ENCODE measurements at places on chromosomes 7 and 10.

- DNase-seq, result no peak
Measured at GRCh38 chr7:150936018-150936417, 42.1 kb downstream of the KCNH2 start.

- DNase-seq, result peak; percentile 56
Measured at GRCh38 chr10:69766161-69766910, 35.4 kb upstream of the COL13A1 start.

DNA sequence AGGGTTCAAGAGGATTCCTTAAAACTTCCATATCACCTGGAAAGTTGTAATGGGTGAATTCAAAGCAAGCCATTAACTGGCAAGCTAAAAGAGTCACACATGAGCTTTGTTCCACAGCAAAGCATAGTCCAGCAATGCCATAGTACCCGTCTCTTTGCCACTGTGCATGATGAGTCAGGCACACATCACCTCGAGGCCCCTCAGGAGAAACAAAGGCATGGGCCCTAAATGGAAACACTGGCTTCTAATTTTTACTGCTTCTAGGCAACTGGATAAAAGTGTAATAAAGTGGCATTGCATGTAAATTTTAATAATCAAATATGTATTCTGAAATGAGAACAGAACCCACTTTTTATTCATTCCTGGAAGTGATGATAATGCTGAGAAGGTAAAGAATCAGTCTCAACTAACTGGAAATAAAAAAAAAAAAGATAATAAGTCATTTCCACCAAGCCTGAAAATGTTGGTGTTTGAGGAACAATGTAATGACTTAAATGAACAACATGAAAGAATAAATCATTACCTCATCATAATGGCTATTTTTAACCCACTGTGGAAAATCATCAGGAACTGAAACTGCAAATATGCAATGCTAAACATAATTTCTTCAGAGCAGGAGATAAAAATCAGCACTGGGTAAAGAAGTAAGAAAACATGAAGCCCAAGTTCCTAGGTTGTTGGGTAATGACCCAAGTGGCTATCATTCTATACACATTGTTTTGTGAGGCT, 104.9 kb downstream of the CDK6 start:
- peak; percentile 32 for DNase-seq

GRCh38 chr7:93895859-93896600, 5.5 kb upstream of the TFPI2 start:
- no peak for DNase-seq

GRCh38 chr10:93272884-93273675, 199.4 kb downstream of the CYP26A1 start:
- DNase-seq, result no peak

DNA sequence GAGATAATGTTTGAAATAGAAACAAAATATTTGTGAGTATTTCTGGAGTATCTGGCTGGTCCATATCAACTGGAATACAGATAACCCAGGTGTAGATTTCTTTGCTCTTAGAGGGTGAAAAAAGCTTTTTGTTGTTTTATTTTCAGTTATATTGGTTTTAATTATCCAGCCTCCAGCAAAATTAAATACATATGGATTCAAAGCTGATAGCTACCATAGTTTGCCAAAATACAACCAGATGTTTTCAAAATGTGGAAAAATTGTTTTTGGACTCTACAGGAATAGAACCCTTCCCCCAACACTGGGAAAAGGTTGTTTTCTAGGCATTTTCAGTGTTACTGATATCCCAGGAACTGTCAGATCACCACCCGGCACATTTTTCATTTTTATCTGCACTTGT, 30.1 kb downstream of the LRRC17 start:
- no peak for DNase-seq

- DNase-seq, result peak; percentile 75
Measured at GRCh38 chr10:91551856-91552255, 81.0 kb downstream of the PPP1R3C start.

DNA sequence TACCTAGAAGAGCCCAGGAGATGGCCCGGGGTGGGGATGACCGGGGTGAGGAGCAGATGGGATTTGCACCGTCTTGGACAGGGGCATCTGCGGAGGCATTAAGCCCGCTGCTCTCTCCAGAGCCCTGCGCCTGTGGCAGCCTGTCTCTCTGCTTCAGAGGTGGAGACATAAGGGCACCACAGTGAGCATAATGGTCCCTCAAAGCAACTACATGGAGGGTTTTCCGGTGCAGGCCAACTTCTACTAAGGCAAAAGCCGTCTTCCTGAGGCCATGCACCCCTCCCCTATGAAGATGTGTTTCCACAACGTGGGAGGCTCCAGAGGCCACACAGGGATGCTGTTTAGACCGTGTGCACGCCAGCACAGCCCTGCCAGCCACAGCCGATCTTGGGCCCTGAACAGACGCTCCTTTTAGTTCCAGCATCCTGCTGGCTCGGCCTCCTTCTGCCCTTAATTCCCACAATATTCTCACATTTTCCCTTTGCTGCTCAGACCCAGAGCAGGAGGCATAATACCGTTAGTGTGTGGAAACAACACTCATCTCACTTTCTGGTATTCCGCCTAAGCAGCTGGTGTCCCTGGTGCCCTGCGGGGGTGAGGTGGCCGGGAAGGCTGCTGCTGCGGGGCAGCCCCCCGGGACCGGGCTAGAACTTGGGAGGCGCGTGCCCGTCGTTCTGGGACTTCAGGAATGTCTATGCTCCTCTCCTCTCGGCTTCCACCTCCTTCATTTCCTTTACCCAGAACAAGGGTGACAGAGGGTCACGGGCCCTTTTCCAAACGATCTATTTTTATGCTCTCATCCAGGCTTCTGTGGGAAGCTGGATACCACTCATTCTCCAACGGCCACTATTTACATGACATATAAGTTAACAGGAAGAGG, 266.9 kb downstream of the TNS3 start:
- peak; percentile 47 for DNase-seq

GRCh38 chr7:49644396-49645166, 128.9 kb upstream of the VWC2 start:
- DNase-seq, result no peak

DNA sequence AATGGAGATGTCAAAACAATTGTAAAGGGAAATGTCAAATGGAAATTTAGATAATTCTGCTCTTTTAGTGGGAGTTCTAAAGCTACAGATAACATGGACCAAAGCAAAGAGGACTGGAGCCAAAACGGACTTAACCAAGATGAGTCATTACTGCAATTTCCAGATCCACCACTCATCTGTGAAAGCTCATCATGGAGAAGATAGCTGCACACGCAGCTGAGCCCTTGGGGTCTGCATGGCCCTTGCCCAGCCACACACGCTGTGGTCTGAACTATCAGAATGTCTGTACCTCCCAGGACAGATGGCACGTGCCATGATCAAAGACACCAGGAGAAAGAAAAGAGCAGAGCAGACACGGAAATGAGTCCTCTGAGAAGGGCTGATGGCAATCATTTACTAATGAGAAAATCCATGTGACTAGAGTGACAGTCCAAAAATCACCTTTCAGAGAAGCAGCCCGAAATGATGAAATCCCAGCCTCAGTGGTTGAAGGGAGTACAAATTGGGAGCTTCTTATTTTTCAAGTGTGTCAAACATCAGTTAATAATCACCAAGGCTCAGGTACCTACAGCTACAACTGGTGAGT, 177.9 kb upstream of the MGMT start:
- no peak for DNase-seq

DNA sequence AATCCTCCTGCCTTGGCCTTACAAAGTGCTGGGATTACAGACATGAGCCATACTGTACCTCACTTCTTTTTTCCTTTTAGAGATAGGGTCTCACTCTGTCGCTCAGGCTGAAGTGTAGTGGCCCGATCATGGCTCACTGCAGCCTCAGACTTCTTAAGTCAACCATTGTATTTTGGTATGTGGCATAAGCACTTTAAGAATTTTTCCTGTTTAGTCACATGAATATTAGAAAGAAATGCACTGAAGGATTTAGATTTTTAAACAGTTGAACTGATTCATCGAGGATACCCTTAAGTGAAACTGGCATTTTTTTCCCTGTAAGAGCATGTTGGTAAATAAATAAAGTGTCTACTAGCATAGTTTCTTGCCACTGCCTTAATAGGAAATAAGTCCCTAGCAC, 319.3 kb upstream of the CACNA2D1 start:
- DNase-seq, result no peak

DNA sequence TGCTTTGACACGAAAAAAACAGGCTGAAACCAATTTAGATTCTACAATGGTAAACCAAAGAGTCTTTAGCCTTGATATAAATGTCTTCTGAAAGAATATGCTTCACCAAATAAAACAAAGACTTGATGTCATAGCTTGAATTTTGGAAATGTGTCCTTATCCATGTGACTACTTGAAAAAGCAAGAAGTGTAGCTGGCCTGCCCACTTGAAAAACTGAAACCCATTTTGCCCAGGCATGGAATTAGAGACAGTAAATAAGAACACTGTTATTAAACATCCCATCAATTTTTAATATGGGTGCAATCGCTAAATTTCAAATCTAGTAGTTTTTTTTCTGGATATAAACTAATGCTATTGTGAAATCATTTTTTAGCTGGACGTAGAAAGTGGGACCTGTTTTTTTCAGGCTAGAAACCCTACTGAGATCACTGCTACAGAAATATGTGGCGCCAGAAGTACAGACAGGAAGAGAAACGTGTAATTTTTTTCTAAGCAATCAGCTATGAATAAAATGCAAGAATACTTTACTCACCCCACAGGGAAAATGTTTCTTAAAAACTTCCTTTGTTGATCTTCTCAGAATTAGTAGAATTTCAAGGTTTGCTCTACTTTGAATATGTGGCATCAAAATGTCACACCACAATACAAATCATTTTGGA, 56.7 kb downstream of the PIP4K2A start:
- peak; percentile 40 for DNase-seq

- no peak for DNase-seq
Measured at GRCh38 chr7:3218411-3219225, 82.4 kb upstream of the SDK1 start.

Measured in AG10803 (cell line).